ENCODE measurements at places on chromosomes 12 and 14.

DNA sequence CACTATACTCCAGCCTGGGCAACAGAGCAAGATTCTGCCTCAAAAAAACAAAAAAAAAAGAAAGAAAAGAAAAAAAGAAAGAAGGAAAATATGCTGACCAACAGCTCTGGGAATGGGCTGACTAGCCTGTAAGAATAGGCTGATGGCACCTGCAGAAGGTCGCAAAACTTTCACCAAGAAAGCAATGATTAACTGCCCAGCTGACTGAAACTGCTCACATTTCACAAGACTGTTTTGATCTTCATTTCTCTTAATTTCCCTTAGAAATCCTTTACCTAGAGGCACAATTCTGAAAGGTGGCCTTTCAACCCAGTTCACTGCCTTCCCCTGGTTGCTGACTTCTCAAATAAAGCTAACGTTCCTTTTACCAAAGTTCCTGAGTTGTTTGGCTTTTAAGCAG is 12.4 kb downstream of the BEST3 start:
- no peak for DNase-seq

GRCh38 chr12:123748661-123749060 is 13.4 kb upstream of the DNAH10 start:
- no peak for DNase-seq

GRCh38 chr14:104770851-104771272 is 17.9 kb downstream of the SIVA1 start:
- DNase-seq, result no peak

DNA sequence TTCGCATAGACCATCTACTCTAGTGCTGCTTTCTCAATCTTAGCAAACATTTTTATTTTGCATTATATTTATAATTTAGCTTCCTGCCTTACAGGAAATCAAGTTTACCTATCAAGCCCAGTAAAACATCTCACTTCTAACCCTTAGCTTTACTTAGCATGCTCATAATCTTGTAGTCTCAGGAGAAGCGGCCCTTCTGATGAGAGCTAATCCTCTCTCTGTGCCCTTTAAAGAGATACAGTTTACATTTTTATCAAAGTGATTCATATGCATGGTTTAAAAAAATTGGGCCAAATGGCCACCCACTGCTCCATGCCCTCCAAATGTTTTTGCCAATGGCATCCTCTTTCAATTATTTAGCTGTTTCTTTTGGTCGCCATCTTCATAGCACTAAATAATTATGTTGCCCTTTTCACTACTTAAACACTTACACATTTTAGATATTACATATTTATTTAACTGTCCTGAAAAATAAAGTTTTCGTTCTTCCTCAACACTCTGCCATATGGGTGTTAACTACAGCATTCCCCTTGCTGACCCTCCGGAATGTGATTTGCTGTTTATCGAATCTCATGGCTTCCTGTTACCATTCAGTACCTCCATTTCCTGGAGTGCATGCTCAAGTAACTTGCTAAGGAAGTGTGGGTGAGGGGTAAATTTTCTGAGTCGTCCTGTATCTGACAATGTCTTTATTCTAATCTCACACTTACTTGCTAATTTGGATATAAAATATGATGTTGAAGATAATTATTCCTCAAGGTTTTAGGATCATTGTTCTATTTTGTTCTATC is 29.3 kb downstream of the YLPM1 start:
- no peak for DNase-seq

DNA sequence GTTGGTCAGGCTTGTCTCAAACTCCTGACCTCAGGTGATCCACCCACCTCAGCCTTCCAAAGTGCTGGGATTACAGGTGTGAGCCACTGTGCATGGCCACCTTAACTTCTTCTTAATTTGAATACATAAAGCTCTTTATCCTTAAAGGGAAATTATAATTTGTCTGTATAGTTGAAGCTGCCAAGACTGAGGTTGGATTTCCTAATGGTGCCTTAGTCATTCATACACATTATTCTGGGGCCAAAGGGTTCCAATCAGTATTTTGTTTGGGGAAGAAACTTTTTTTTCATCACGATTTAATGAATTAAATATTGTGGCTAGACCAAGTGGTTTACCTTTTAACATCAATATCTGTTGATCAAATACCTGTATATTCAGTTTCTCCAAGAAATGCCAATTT is 135.9 kb downstream of the SYT1 start:
- DNase-seq, result no peak

GRCh38 chr14:29222671-29223268 is 456.2 kb downstream of the FOXG1 start:
- DNase-seq, result peak; percentile 95
